Small intestine (tissue), 16 donors: ENCODE measurements at places on chromosomes 6 and 20.
A peak's percentile ranks its signal among the peaks of the same experiment; 100 is the strongest.

DNA sequence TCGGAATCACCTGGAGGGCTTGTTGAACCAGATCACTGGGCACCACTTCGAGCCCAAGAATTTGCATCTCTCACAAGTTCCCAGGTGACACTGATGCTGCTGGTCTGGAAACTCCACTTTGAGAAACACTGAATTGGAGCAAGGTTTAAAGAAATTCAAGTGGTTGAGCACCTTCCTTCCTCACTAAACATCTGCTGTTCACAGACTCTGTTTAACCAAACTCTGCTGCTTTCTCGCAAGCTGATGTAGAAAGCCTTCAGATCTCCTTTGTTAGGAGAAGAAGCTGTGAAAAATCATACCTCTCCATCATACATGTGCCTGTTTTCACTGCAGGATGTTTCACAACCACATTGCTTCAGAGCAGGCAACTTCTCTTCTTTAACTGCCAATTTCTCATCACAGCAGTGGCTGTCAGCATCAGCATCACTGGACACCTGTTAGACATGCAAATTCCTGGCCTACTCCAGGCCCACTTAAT, 87.5 kb upstream of the TOP1 start:
- no peak for DNase-seq

GRCh38 chr6:159169557-159170332, 545 bp downstream of the FNDC1 start:
- DNase-seq = peak; percentile 39

GRCh38 chr6:57242505-57242904, 20.4 kb upstream of the RAB23 start:
- DNase-seq = no peak

GRCh38 chr6:5333658-5334057, 72.3 kb downstream of the FARS2 start:
- DNase-seq = peak; percentile 5

GRCh38 chr6:164741938-164742451, 567.4 kb downstream of the C6orf118 start:
- no peak for DNase-seq

DNA sequence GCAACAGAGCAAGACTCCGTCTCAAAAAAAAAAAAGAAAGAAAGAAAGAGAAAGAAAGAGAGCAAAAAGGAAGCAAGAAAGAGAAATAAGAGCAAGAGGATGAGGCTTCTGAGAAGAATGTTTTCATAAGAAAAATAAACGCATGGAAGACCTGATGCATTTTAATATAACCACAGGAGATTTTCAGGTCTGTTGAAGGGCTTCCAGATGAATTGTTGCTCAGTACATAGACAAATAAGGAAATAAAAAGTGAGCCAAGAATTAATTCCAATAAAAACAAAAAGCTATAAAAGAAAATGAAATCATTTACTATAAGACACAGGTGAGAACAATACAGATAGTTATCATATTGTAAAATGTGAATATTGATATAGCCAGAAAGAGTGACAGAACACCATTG, 43.5 kb downstream of the PERP start:
- DNase-seq = no peak

- peak; percentile 59 for DNase-seq
These were observed 120.7 kb upstream of the ZFP64 start for GRCh38 chr20:52312132-52312729.

DNA sequence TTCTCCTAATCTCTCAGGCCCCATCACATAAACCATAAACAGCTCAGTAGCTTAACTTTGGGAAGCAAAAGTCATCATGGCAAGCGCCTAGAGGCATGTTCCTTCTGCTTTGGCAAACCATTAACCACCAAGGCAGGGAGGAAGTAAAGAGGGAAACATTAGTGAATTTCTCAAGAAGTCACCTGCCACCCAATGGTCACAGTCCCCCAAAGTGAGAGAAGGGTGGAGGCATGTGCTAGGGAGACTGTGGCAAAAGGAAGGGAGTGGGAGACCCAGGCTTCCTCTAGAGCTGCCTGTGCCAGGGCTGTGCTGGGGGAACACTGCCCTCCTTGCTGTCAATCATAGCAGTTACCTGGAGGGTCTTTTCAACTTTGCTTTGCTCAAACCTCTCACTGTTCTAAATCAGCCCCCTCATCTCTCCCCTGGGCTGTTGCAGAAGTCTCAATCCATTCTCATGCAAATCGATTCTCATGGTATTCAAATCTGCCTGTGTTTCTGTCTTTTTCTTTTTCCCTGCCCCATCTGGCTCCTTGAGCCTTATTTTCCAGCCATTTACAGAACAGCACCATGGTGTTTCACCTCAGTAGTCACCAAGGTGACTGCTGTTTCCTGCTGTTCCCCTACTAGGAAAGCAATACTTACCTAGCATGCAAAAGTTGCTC, 1.8 kb upstream of the RNF24 start:
- no peak for DNase-seq

DNA sequence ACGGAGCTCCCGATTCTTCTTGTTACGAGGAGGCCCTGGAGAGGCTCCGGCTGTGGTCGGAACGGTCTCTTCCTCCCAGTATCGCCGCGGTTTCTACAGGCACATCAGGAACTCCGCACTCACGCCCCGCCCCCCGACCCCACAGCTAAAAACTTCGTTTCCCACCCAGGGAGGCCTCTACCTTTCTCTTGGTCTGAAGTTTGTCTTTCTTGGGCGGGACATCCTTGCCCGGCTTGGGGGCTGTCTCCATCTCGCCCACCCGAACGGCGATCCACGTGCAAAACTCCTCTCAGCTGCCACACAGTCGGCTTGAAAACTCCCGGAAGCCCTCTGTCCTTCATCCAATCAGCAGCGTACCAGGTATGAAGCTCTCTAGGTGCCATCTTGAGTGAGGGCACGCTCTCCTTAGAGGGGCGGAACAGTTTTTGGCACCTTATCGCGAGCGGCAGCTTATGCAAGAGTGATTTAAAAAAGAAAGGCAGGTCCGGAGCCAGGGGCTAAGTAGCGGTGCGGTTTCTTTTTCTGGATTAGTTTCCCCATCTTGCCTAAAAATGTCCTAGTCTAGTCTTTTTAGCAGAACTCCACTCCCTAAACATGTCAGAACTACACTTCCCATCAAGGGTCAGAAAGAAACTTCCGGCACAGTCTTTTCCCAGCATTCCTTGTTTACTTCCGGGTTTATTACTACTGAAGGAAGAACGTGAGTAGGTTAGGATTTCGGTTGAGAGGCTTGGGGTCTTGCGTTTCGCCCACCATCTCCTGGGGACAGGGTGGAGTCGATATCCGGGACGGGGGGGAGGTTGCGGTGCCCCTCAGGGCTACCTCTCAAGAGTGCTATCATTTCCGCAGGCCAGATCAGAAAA, at the start of the genes PFDN6 and WDR46:
PFDN6 (plus strand) TSS at position 681 of the 863 bp plus-strand sequence. CDS start 256 bp downstream, outside the sequence.
WDR46 (minus strand) TSS at position 319 of the 863 bp plus-strand sequence; CDS start at position 250, 69 bp downstream.
- DNase-seq = peak; percentile 95

- peak; percentile 83 for DNase-seq
These were observed 36.0 kb downstream of the TAF8 start for GRCh38 chr6:42086046-42087035.

GRCh38 chr6:9401960-9402359, 966.6 kb upstream of the SLC35B3 start:
- DNase-seq = no peak

DNA sequence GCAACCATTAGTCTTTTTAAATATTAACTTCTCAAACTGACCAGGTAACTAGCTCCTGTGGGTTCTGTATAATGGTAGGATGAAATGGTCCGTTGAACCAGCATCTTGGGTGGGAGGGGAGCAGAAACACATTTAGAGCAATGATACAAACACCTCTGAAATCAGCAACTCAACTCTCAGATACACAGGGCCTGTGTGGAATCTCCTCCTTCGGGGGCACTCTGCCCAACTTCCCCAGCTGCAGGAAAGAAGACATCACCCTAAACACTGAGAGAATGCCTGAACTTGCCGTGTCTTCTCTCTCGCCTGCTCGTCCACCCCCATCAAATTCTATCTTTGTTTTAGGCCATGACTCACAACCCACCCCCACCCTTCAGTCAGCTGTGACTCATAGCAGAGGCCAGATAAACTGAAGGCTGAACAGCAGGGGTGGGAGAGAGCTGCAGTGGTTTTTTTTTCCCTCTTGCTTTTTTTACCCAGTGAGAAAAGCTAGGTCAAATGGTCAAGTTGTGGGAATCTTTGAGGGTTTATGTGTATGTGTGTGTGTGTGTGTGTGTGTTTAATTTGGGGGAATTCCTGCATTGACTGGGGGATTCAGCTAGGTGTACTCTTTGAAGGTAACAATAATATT, 593.4 kb upstream of the JAG1 start:
- peak; percentile 65 for DNase-seq

GRCh38 chr6:63964366-63964765, 328.8 kb downstream of the PHF3 start:
- DNase-seq = no peak

DNA sequence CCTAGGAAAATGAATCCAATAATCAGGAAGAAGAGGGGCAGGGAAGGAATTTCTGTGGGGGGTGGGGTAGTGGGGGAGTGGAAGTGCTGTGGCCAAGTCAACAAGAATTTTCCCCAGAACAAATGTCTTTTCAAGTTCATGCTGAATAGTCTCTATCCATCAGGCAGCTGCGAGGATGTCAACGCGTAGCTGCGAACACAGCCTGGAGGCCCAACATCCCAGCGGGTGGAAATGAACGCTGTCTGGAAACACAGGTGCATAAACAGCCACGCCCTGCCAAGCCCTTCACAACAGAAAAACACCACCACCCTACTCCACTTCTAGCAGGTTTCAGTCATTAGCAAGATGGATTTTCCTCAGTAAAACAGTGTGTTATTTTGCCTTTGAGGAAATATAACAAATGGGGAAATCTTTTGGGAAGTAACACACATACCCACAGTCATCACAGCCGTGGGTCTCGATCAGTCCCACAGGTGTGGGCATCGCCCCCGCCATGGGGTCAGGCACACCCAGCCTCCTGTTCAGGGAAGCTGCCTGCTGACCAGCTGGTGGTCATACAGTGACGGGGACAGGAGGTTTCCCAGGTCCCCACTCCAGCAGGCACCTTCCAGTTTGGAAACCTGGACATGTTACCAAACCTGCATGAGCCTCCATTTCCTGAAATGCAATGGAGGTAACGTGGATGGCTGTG, 112.1 kb upstream of the THBS2 start:
- no peak for DNase-seq

DNA sequence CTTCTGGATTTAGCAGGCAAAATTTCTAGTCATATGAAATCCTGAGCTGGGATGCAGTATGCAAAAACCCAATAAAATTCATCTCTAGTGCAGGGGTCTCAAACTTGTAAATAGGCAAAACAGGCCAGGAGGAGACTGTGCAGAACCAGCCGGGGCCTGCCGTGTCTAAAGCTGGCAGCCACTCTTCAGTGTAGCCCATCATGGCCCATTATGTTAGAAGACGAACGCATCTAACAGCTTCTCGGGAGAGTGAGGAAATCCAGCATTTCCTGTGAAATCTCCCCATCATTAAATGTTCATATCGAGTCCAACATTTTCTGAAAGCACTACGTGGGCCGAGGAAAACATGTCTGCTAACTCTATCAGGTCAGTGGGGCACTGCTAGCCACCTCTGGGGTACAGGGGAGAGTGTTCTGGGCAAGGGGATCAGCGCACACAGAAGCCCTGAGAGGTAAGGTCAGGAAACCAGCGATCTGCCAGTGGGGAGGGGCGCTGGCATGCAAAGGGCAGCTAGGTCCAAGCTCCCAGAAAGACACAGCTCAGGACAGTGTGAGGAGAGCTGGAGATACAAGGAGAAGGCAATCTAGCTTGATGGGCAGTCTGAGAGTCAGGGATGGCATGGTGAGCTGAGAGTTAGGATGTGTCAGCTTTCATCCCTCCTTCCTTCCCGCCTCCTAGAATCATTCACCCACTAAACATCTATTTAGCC, 144.2 kb downstream of the PREX1 start:
- DNase-seq = no peak

DNA sequence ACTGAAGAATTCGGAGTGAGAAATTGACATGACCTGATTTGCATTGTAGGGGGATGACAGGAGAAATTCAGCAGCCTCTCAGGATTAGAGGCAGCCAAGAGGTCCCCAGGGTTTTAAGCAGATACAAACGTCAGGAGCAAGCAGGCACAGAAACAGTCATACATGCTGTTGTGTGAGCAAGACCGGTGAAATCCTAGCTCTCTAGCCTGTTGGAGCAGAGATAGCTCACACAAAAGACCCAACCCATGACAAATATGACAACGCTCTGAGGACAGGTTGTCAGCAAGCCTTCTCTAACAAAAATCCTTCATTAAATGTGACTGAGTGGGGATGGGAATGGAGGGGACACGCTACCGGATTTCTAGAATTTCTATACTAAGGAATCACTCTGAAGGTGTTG, 23.0 kb upstream of the AKAP12 start:
- DNase-seq = no peak

GRCh38 chr6:90362318-90362717, 65.7 kb upstream of the BACH2 start:
- DNase-seq = no peak

DNA sequence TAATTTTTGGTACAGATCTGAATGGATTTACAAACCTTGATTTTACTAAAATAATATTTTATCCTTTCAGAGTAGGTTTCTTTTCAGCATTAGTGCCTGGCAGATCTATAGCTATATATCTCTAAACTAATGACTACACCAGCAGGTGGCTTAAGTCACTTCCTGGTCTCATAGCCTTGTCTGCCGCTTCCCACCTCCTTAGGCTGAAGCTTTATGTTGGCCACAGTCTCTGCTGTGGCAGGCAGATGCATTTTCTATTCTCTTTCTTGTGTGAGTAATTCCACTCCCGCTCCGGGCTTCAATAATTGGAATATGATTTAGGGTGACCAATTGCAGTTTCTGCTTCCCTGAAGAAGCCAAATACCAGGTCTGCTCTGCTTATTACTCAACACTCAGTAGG, 226.8 kb upstream of the HS3ST5 start:
- no peak for DNase-seq

DNA sequence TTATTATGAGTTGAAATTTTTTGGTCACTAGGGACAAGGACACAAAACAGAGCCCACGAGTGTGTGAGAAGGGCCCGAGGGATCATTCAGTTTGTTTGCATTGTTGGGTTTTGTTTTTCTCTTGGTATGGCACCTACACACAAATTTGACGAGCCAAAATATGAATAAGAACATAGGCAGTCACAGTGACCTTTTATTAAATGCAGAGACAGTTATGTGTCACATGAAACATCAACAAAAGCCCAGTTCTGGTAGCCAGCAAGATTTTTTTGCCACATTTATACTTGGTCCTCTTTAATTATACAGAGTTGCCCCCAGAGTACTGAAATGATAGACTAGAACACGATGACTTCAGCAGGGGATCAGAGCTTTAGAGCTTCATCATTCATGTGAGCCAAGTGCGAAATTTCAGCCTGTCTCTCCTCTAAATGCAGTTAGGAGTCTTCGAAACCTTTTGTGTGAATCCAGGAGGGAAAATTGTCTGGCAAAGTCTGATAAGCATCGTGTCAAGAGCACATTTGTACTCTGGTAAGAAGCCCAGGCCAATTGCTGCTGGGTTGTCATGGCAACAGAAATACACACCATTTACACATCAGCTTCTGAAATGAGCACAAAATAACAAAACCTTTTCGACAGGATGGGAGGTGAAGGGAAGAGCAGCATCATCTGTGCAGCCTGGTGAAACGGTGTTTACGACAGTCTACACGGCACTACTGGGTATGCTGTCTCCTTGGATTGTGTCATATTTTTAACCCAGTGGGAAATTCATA, 79.2 kb upstream of the RIPOR2 start:
- peak; percentile 16 for DNase-seq

- DNase-seq = no peak
These were observed 19.1 kb downstream of the ZSCAN23 start for GRCh38 chr6:28424163-28424562.

- DNase-seq = peak; percentile 6
These were observed 233.8 kb downstream of the SIM1 start for GRCh38 chr6:100230953-100231316.
